ENCODE measurements at places on chromosomes 1 and 21.
A peak's percentile ranks its signal among the peaks of the same experiment; 100 is the strongest.

DNA sequence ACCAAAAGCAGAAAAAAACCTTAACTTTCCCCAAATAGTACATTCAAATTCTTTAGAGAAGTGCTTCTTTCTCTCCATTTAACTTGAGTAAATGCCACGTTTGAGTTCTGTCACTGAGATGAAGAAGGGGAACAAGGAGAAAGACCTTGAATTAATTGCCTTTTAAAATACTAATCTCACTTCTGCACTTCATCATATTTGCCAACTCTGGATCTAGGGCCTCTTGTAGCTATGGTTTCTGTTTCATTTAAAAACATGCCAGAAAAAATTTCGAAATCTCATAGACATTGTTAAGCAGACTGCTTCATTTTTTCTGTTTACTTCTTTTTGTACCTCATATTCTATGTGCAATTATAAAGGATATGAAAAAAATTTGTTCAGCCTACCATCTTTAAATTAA lies 24.6 kb downstream of the MIXL1 start:
- no peak for DNase-seq

GRCh38 chr21:45540601-45540970 lies 1.7 kb downstream of the SLC19A1 start:
- DNase-seq: no peak

- DNase-seq: no peak
Measured at GRCh38 chr21:39888848-39889247, 21.6 kb downstream of the PCP4 start.

GRCh38 chr1:70922196-70922595 lies 125.4 kb downstream of the PTGER3 start:
- no peak for DNase-seq

DNA sequence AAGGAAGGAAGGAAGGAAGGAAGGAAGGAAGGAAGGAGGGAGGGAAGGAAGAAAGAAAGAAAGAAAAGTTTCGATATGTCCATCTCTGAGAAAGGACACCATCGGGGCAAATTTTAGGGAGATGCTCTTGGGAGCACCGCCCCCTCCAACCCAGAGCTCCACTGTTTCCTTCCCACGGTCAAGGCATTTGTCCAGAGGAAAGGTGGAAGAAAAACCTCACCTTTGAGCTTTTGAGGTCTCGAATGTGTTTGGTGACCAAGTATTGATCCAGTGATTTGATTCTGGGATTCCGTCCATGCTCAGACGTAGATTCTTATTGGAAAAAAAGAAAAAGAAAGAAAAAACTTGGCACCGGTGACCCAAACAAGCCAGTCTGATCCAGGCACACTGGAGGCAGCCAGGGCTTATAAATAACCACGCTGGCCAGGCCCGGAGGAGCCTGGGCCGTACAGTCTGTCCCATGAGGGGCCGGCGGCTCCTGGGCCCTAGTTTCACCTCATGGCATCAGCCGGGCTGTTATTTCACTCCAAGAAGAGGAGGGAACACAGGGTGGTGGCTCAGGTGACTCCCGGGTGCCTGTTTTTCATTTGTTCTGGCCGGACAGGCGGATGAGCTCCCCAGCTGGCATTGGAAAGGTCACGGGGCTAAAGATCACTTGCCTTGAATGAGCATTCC lies 36.1 kb upstream of the SLC25A33 start:
- DNase-seq: no peak

- no peak for DNase-seq
Measured at GRCh38 chr1:118021668-118022067, 92.1 kb downstream of the WDR3 start.

GRCh38 chr1:14571810-14572767 lies 26.4 kb upstream of the KAZN start:
- DNase-seq: peak; percentile 14

DNA sequence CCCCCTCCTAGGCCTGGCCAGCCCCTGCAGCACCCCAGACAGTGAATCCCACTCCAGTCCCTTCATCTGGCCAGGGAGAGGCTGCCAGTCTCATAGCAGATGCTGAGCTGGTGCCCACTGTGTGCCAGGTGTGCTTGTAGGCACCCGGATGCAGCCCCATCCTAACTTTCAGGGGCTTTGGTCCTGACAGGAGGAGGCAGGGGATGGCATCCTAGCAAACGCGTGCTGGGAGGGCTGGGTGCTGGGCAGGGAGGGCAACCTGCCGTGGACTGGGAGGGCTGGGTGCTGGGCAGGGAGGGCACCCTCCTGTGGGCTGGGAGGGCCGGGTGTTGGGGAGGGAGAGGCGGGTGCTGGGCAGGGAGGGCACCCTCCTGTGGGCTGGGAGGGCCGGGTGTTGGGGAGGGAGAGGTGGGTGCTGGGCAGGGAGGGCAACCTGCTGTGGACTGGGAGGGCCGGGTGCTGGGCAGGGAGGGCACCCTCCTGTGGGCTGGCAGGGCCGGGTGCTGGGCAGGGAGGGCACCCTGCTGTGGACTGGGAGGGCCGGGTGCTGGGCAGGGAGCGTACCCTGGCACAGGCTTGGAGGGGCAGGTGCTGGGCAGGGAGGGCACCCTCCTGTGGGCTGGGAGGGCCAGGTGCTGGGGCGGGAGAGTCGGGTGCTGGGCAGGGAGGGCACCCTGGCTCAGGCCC lies 35.3 kb downstream of the SLC19A1 start:
- DNase-seq: no peak

DNA sequence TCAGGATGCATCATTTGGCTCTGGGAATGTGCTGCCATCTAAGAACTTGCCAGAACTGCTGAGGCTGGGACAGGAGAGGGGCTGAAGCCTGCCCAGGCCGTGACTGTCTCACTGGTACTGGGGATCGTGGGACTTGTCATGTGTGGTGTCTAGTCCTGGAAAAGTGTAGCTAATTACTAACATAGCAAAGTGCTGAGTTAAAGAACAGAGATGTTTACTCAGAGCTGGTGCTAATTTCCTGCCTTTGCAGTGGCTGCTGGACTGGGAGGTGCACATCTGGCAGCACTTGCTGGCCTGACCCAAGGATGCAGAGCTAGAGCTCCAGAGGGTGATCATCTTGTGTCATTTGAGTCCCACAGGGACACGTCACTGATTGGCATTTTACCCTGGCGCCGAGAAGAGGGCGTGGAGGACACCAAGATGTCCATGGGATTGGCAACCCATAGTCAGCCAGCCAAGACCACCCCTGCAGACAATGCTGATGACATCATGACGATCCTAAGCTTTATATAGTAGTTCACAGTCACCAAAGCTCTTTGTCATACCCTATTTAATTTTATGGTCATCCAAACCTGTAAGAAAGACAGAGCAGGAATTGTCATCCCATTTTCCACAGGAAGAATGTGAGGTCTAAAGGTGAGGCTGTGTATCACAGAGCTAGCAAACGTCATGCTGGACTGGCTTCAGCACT lies 110.1 kb upstream of the SLC44A3 start:
- no peak for DNase-seq

GRCh38 chr1:117058810-117059209 lies 1.3 kb upstream of the TTF2 start:
- DNase-seq: no peak

DNA sequence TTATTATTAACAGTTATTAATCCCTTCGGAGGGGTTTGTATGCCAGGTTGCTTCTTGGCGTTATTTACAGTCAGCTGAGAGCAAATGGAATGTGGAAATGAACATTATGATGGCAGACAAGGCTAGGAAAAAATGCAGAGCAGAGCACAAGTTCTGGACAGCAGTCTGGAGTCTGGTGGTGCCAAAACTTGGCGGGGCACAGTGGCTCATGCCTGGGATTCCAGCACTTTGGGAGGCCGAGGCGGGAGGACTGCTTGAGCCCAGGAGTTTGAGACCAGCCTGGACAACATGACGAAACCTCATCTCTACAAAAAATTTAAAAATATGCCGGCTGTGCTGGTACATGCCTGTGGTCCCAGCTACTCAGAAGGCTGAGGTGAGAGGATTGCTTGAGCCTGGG lies 67.6 kb downstream of the CDC7 start:
- no peak for DNase-seq

- no peak for DNase-seq
Measured at GRCh38 chr1:66231217-66231616, 302.7 kb upstream of the SGIP1 start.

Measured in GM19239 (cell line).